ENCODE measurements at places on chromosomes 12 and 14. TPM values are rescaled to one million over a fixed set of nuclear protein-coding genes. Genes with fewer than 3 reads are reported as not detected.

SYCP3 gene
- total RNA-seq = 0.16 TPM

KLRC2 gene
- not detected for total RNA-seq

GRIN2B gene
- total RNA-seq = 23.4 TPM

SOX5 gene
- total RNA-seq = 16.8 TPM

STAC3 gene
- 0.70 TPM for total RNA-seq

- DNase-seq = no peak
Observed at GRCh38 chr12:52942901-52943181, 6.1 kb upstream of the KRT18 start.

GRCh38 chr12:123908884-123909725 lies 63.5 kb downstream of the CCDC92 start:
- DNase-seq = no peak

GRCh38 chr12:95218150-95219133 lies 835 bp downstream of the VEZT start:
- DNase-seq = no peak

DNA sequence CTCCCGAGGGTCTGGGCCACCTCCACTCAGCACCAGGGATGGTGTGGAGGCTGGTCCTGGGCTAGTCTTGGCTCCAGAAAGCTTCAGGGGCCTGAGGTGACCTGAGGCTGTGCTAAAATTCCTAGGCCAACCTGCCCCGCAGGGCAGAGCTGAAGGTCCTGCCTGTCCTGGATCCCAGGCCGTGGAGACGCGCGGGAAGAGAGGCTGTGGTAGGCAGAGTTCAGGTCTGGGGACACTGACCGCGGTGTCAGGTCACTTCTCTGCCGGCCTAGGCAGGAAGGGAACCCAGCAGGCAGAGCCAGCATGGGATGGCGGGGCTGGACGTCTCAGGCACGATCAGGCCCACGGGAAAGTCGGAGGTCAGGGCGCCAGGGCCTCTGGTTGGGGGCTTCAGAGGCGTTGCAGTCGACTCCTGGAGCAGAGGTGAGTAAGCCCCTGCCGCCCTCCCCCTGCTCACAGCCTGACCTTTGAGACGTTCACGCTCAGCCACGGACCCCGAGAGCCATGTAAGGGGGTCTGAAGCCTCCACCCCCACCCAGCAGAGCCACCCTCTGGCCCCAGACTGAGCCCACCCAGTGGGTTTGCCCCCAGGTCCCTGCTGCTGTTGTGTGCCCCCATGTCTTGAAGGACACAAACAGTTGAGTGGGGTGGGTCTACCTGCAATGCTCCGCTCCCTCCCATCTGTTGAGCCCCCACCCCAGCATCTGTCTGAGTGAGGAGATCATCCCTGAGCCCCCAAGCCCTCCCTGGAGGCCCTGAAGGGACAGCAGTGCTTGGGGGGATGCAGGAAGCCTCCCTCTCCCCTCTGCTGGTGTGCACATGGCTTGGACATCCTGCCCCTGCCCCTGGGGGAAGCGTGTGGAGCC lies 142.7 kb downstream of the KIF26A start:
- no peak for DNase-seq

DNA sequence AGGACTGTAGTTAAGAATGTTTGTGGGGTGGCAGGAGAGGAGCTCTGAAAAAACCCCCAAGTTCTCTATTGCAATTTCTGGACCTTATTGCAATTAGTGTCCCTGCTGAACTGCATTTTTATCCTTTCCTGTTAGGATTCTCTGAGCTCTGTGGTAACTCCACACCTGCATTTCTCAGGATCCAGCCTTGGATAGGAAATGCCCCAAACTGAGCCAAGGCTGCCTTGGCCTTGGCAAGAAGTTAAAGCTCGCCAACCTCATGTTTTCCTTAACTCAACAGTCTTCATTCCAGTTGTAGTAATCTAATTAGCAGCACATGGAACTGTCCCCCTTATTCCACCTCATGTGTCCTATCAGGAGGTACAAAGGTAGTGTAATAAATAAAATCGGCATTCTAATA lies 66.5 kb downstream of the C12orf75 start:
- DNase-seq = no peak

- no peak for DNase-seq
Observed at GRCh38 chr14:90578283-90578985, 181.6 kb downstream of the CALM1 start.

All from Caco-2 (cell line).